A549 treated with Hydrocortisone at 1 μM for 4 hours (cell line): ENCODE measurements at places on chromosomes 4 and X. TPM values are rescaled to one million over a fixed set of nuclear protein-coding genes. Genes with fewer than 3 reads are reported as not detected.

The TLR1 gene
- 0.09 to 0.28 TPM (median 0.18 TPM) in 5 replicates for total RNA-seq

The TBC1D1 gene
- total RNA-seq: 22.8 to 30.0 TPM (median 23.9 TPM) in 5 replicates

The TGIF2LX gene
- not detected in 5 replicates for total RNA-seq

The SMIM10L2A gene
- 0.15 to 0.22 TPM (median 0.20 TPM) in 5 replicates for total RNA-seq

The LONRF3 gene
- total RNA-seq: 3.0 to 3.6 TPM (median 3.4 TPM) in 5 replicates

The SYN1 gene
- 0.13 to 0.56 TPM (median 0.26 TPM) in 5 replicates for total RNA-seq

The CTAG2 gene
- not detected in 5 replicates for total RNA-seq

The DUSP9 gene
- 1.0 to 1.6 TPM (median 1.5 TPM) in 5 replicates for total RNA-seq

The USP17L20 gene
- not detected in 5 replicates for total RNA-seq

The CYP4V2 gene
- 2.7 to 3.8 TPM (median 3.0 TPM) in 5 replicates for total RNA-seq

The TSPAN5 gene
- 12.3 to 13.5 TPM (median 13.1 TPM) in 5 replicates for total RNA-seq

The DUX4 gene
- not detected in 5 replicates for total RNA-seq

The KCNE5 gene
- total RNA-seq: 0.09 to 0.20 TPM (median 0.13 TPM) in 3 of 5 replicates, not detected in the others

The KIT gene
- 0.02 to 0.03 TPM (median 0.03 TPM) in 3 of 5 replicates, not detected in the others for total RNA-seq

The PHEX gene
- total RNA-seq: 0.31 to 0.42 TPM (median 0.35 TPM) in 5 replicates

The PPARGC1A gene
- 0.02 to 0.12 TPM (median 0.03 TPM) in 5 replicates for total RNA-seq

The SOWAHB gene
- total RNA-seq: 0.05 to 0.07 TPM (median 0.05 TPM) in 3 of 5 replicates, not detected in the others

The HTRA3 gene
- total RNA-seq: 15.5 to 20.4 TPM (median 19.2 TPM) in 5 replicates

The CSAG3 gene
- not detected in 5 replicates for total RNA-seq

The S100G gene
- not detected in 5 replicates for total RNA-seq

The FABP2 gene
- not detected in 5 replicates for total RNA-seq

The SASH3 gene
- not detected in 5 replicates for total RNA-seq

The FHIP1A gene
- total RNA-seq: 0.05 to 0.64 TPM (median 0.17 TPM) in 5 replicates

The VEGFD gene
- total RNA-seq: 0.10 to 0.41 TPM (median 0.26 TPM) in 5 replicates

The MAP7D2 gene
- 5.2 to 6.7 TPM (median 5.9 TPM) in 5 replicates for total RNA-seq

The GRIA3 gene
- not detected in 5 replicates for total RNA-seq

The SLC6A14 gene
- not detected in 5 replicates for total RNA-seq

The MAGEE2 gene
- not detected in 5 replicates for total RNA-seq

The GPRASP2 gene
- 4.8 to 7.8 TPM (median 5.8 TPM) in 5 replicates for total RNA-seq

The MTTP gene
- 0.09 TPM in 1 of 5 replicates, not detected in the others for total RNA-seq

The SPANXN3 gene
- total RNA-seq: not detected in 5 replicates

The COL4A6 gene
- total RNA-seq: 13.0 to 18.8 TPM (median 15.3 TPM) in 5 replicates

The TMSB15B gene
- 5.5 to 6.6 TPM (median 6.4 TPM) in 5 replicates for total RNA-seq

The CLDN22 gene
- total RNA-seq: not detected in 5 replicates

The RAB33A gene
- total RNA-seq: 0.13 to 0.31 TPM (median 0.17 TPM) in 5 replicates

The KLHL4 gene
- 5.5 to 6.7 TPM (median 6.1 TPM) in 5 replicates for total RNA-seq

The EXOSC9 gene
- 24.6 to 32.2 TPM (median 27.5 TPM) in 5 replicates for total RNA-seq

The LGI2 gene
- 0.08 to 0.20 TPM (median 0.20 TPM) in 5 replicates for total RNA-seq

The TMEM185A gene
- total RNA-seq: 23.1 to 29.7 TPM (median 28.2 TPM) in 5 replicates

The PDCL2 gene
- total RNA-seq: not detected in 5 replicates

The MAGEE1 gene
- 3.0 to 5.2 TPM (median 4.0 TPM) in 5 replicates for total RNA-seq

The GALNTL6 gene
- total RNA-seq: 0.06 TPM in 2 of 5 replicates, not detected in the others

The TRAM1L1 gene
- 0.33 to 0.86 TPM (median 0.52 TPM) in 5 replicates for total RNA-seq

The KIF4A gene
- total RNA-seq: 25.7 to 31.0 TPM (median 26.9 TPM) in 5 replicates

The SLIT2 gene
- total RNA-seq: 0.02 to 0.06 TPM in 2 of 5 replicates, not detected in the others

The NPY5R gene
- not detected in 5 replicates for total RNA-seq

The FRMPD3 gene
- total RNA-seq: 0.07 to 0.14 TPM (median 0.09 TPM) in 5 replicates

The ITIH6 gene
- not detected in 5 replicates for total RNA-seq

The STARD8 gene
- total RNA-seq: 0.79 to 1.8 TPM (median 1.6 TPM) in 5 replicates

The SLC4A4 gene
- total RNA-seq: 1.0 to 1.9 TPM (median 1.3 TPM) in 5 replicates

The PCDH11X gene
- total RNA-seq: not detected in 5 replicates

The FGF5 gene
- total RNA-seq: 0.05 to 0.32 TPM (median 0.15 TPM) in 5 replicates

The ENPEP gene
- 0.01 to 0.14 TPM (median 0.06 TPM) in 5 replicates for total RNA-seq

The TMPRSS11D gene
- not detected in 5 replicates for total RNA-seq

The NUP62CL gene
- total RNA-seq: 13.4 to 17.9 TPM (median 13.9 TPM) in 5 replicates

The PF4V1 gene
- total RNA-seq: not detected in 5 replicates

The CT45A5 gene
- 0.10 to 0.13 TPM (median 0.12 TPM) in 3 of 5 replicates, not detected in the others for total RNA-seq
